Activated CD8-positive, alpha-beta memory T cell treated with anti-CD3 and anti-CD28 coated beads, Interleukin-2, amount 10 ng/mL, durations not matched to agents 7 days and 5 days (primary cell): ENCODE measurements at places on chromosomes 13 and 19.

DNA sequence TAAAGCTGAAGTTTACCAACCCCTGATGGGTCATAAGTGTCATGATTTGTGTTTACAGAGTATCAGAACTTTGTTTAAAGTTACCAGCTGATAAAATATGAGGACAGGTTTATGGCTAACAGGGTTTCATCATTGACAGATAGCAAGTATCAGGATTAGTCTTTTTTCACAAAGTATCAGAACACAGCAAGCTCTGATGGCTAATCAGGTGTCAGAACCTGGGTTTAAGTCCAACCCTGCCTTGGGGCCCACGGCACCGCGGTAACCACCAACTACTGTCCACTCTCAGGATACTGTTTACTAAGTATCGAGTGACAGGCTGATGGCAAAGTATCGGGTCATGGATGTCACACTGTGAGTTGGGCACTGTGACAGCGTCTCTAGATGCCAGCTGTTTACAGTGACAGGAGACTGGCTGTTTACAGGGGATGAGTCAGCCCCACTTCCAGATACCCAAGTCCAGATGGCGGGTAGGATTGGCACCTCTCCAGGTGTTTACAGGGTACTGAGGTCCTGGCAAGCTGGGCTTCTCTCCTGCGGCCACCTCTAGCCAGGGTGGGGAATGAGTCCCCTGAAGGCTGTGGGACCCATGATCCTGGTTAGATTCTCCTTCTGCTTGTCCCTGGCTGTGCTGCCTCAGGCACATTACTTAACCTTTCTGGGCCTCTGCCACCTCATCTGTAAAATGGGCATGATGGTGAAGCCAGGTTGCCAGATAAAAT is 21.8 kb downstream of the ARRDC2 start:
- no peak for DNase-seq

GRCh38 chr13:23688336-23688735 is 118.1 kb downstream of the TNFRSF19 start:
- no peak for DNase-seq

DNA sequence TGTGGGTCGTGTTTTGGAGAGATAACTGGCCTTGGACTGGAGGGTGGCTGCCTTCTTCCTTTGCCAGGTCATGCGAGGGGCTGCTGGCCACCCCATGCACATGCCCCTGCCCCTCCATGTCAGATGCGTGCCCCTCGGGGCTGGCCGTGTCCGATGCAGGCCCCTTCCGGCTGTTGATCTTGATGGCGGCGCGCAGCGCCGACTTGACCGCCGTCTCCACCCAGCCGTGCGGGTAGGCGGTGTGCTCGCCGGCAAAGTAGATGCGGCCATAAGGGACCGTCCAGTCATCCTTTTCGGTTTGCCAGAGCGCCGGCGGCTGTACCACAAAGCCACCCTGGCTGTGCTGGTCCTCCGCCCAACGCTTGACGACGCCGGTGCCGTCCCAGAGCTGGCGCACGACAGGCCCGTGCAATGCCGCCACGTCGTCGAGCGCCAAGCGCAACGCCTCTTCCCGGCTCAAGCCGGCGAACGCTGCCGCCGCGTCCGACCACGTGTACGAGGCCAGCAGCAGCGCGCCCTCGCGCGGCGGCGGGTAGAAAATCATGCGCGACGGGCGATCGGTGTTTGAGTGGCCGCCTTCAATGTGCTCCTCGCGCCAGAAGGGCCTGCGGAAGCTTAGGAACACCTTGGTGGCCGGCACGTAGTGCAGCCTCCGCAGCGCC is 6.9 kb downstream of the IL4I1 start:
- DNase-seq: peak; percentile 83

DNA sequence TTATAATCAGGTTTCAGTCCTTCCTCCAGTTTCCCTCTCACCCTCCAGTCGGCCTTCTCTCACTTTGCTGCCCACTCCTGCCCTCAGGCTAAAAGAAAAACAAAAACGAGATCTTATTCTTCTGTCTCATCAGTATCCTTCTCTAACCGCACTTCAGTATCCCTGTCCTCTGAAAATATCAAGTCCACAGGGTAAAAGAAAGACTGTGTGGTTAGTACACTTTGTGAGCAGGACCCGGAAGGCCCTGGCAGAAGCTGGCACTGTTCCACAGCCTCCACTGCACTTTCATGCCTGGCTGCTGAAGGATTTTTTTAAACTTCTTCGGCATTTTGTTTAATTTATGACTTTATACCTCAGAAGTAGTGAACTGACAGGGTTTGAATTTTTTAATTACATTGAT is 51.8 kb downstream of the TM9SF2 start:
- DNase-seq: no peak

DNA sequence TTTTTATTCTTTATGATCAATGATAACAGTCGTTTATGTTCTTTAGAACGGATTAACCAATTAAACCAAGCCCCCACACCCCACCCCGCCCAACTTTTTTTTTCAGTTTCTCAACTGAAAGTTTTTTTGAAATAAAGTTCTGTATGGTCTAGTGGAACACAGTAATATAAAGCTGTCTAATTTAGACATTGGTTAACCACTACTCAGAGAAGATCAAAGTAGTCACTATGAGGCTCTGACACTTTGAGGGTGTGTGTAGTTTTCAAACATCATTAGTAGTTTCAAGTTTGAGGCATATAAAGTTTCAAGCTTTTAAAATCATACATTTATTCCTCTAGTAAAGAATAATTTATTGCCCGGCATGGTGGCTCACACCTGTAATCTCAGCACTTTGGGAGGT is 413.2 kb downstream of the EFNB2 start:
- no peak for DNase-seq

DNA sequence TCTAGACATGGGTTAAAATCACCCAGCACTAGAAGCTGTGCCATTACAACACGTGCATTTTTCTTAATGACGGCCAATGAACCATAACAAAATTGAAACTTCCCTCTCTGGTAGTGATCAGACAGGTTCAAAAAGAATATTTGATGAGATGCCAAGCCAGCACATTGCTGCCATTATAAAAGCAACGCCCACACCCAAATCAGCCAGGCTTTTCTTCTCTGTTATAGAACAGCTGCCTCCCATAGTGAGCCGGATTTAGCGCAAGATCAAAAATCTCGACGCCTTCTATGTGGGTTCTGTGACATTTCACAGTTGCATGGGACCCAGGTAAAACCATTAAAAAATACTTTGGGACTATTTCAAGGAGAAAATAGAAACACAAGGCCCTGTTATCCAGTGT is 1158.0 kb downstream of the EFNB2 start:
- DNase-seq: no peak

DNA sequence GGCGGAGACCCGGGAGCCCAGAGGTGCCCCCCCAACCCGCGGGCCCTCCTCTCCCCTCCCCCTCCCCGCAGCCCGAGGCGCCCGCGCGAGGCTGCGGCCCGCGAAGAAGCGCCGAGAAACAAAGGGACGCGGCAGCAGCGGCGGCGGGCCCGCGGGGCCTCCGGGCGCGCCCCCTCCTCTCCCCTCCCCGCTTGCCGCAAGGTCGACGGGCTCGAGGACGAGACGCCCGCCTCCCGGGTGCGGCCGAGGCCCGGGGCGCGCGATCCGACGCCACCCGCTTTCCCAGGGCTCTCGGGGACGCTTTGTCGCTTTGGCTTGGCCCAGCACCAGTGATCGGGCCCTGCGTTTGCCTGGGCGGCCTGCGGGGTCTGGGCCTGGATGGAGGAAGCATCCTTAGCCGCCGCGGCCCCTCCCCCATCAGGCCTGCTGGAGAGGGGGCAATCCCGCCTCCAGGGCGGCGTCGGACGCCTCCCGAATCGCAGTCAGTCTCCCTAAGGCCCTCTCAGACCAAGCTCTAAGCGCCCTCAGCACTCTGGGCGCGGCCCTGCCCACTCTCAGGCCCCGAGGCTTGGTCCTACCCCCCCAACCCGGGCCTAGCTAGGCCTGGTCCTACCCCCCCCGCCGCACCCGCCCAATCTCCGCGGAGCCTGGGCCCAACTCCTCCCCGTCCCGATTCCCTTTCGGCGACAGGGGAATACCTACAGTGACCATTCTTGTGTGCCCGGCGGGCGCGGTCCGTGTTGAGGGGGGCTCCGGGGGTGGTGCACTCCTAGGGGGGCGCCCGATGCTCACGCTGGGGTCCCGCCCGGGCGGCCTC is 740 bp downstream of the ELAVL3 start:
- no peak for DNase-seq

- peak; percentile 89 for DNase-seq
Observed at GRCh38 chr19:34254046-34254697, at the start of gene GARRE1. TSS of gene GARRE1 (plus strand) at chr19:34254554. CDS start at chr19:34300474, 45,920 bp downstream.

DNA sequence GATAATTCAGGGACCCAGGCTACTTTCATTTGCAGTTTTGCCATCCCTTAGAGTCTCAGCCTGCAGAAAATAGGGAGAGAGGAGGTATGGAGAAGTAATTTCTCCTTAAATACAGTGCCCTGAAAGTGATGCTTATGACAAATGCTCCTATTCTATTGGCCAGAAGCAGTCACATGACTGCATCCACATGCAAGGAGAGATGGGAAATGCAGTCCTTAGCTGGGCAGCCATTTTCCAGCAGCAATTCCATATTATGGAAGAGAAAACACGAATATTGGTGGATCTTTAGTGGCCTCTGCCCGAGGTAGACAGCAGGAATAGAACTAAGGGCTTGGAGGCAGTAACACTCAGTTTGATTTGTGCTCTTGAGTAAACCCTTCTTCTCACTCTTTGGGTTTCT is 39.4 kb downstream of the VAV1 start:
- no peak for DNase-seq

GRCh38 chr13:111541752-111542529 is 221.5 kb downstream of the TEX29 start:
- DNase-seq: no peak

DNA sequence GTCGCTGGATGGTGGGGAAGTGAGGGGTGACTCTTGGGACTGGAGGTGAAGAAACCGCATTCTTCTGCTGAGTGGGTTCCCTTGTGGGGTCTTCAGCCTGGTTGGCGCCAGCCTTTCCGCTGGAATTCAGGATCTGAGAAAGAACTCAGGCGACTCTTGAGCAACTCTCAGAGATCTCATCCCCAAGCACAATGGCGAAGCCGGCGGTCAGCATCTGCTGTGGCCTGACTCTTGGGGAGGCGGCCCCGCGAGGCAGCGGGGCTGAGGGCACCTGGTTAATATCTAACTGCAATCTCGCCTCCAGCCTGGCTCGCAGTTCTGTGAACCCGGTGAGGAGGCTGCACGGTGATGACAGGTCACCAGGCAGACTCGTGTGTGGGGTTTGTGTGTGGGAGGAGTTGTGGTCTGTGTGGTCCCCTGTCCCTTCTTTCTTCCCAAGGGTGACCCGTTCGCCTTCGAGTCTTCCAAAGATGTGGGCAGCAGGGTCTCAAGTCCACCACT is 883 bp downstream of the ZNF441 start:
- peak; percentile 55 for DNase-seq

DNA sequence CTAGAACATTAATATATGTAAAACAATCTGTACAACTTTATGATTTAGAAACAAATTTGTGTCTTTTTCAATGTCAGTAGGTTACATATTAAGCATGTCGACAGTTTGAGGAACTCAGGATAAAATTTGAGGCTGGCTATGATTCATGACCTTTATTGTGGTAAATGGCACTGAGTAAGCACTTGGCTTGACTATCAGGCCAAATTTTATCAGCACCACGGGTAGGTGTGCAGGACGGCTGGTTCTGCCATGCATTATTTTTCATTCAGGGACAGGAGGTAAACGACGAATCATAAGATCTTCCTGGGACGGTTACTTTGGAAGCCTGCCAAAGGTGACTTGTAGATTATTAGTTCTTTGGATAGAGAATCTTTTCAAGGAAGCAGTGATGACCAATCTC is 19.9 kb upstream of the CYP4F8 start:
- peak; percentile 9 for DNase-seq

- peak; percentile 98 for DNase-seq
Observed at GRCh38 chr19:5903624-5904351, at the start of gene NDUFA11. TSS of gene NDUFA11 (minus strand) at chr19:5903790. CDS start at chr19:5903708, 82 bp downstream.

- no peak for DNase-seq
Observed at GRCh38 chr13:46489586-46490023, 63.4 kb upstream of the LRCH1 start.

DNA sequence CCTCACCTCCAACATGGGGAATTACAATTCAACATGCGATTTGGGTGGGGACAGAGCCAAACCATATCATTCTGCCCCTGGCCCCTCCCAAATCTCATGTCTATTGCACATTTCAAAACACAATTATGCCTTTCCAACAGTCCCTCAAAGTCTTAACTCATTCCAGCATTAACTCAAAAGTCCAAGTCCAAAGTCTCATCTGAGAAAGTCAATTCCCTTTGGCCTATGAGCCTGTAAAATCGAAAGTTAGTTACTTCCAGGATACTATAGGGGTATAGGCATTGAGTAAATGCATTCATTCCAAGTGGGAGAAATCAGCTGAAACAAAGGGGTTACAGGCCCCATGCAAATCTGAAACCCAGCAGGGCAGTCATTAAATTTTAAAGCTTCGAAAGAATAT is 558.2 kb downstream of the IRS2 start:
- DNase-seq: no peak

GRCh38 chr19:13478576-13478975 is 27.7 kb downstream of the CACNA1A start:
- DNase-seq: no peak
